ENCODE measurements at places on chromosomes 1 and 21.

- no peak for DNase-seq
Observed at GRCh38 chr1:194512957-194513356, 1326.5 kb upstream of the B3GALT2 start.

DNA sequence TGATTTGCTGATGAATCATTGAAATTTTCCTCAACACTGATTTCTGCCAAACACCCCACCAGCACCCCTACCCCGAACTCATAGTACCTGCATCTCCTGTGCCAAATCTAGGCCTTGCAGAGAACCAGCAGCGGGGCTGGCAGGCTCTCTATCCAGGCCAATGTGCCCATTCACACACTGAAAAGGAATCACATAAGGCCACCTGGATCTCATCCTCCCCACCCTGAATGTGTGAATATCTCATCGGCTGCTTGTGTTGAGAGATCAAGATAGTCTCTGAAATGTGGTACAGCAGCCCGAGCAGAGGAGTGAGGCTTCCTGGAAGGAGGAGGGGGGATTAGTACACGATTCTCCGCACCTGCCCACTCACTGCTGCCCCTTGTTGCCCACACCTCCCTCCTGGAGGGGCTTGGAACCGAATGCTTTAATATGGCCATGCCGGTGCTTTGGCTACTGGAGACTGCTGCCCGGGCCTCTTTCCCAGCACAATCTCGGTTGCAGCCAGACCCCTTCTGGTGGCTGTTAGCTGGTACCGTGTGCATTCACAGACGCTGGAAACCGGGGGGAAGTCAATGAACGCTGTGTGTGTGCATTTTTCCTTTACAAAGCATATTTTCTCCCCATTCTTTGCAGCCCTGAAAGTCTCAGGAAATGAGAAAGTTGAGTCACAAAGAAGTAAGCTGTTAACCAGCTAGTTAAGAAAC is 619.5 kb downstream of the MATN1 start:
- DNase-seq, result no peak

GRCh38 chr1:219239518-219239917 is 65.8 kb downstream of the LYPLAL1 start:
- no peak for DNase-seq

DNA sequence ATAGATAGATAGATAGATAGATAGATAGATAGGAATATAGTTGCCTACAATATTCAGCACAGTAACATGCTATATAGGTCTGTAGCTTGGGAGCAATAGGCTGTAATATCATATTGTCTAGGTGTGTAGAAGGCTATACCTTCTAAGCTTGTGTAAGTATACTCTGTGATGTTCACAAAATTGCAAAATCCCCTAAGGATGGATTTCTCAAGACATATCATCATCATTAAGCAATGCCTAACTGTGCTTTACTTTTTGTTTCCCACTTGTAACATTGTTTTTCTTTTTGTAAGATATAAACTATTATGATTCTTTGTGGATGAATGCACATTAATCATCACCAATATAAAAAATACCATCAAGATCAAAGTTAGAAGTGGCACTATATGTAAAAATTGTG is 1905.6 kb downstream of the NCAM2 start:
- DNase-seq, result no peak

- no peak for DNase-seq
Observed at GRCh38 chr21:28832013-28832714, 160.5 kb downstream of the LTN1 start.

DNA sequence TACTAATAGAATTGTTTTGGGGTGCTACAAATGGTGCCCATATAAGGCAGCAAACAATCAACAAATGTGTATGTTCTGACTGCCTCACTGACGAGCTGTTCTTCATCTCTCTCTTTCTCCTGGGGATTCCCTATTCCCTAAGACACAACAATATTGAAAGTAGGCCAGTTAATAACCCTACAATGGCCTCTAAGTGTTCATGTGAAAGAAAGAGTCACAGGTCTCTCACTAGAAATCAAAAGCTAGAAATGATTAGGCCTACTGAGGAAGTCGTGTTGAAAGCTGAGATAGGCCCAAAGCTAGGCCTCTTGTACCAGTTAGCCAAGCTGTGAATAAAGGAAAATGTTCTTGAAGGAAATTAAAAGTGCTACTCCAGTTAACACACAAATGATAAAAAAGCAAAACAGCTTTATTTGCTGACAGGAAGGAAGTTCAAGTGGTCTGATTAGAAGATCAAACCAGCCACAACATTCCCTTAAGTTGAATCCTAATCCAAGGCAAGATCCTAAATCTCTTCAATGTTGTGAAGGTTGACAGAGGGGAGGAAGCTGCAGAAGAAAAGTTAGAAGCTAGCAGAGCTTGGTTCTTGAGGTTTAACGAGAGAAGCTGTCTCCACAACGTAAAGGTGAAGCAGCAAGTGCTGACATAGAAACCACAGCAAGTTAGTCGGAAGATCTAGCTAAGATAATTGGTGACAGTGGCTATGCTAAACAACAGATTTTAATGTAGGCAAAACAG is 26.3 kb downstream of the ATP2B4 start:
- DNase-seq, result no peak

Data from activated CD8-positive, alpha-beta memory T cell treated with anti-CD3 and anti-CD28 coated beads for 1 hour (primary cell).